Left renal cortex interstitium (tissue), 4 donors: ENCODE measurements at places on chromosomes 7 and 10. TPM values are rescaled to one million over a fixed set of nuclear protein-coding genes. Genes with fewer than 3 reads are reported as not detected.

The SLC25A28 gene
- 33.7 TPM for polyA plus RNA-seq

The TWIST1 gene
- polyA plus RNA-seq: 6.9 TPM

The VWA2 gene
- polyA plus RNA-seq: 2.4 TPM

The RARRES2 gene
- polyA plus RNA-seq: 56.9 TPM

The EVX1 gene
- polyA plus RNA-seq: 0.07 TPM

The NACAD gene
- polyA plus RNA-seq: 9.6 TPM

The TDRD1 gene
- 0.05 TPM for polyA plus RNA-seq

The COL28A1 gene
- 12.7 TPM for polyA plus RNA-seq

The TLL2 gene
- polyA plus RNA-seq: 0.75 TPM

DNA sequence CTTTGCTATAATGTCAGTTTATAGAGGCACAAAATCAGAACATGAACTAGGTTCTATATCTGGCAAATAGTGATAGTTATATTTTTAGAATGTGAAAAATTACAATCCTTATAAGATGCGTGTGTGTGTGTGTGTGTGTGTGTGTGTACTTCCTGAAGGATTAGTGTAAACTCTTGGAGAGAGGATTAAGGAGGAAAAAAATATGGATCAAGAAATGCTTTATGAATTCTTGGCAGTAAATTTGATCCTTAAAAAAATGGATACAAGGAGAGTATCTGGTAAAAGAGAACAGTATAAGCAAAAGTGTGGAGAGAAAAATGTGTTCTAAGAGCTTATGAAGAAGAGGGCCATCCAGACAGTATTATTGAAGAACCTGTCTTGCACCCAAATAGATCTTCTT, 484.3 kb downstream of the ADRA2A start:
- DNase-seq: no peak

DNA sequence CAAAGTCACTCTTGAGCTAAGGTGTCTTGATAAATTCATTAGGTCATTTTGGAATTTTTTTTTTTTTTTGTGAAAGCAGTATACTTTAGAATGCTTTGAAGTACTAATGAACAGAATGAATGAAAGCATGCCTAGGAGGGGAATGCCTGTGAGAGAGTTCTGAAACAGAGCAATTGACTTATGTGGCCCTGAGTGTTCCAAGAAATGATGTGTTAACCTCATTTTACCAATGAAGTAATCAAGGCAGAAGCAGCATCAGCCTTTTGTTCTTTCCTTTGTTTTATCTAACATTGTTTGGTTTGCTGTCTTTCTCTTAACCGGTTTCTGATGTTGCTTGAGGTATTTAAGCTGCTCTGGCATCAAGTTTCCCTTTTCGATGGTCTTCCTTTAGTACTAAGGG, 154.6 kb upstream of the HGF start:
- DNase-seq: no peak

DNA sequence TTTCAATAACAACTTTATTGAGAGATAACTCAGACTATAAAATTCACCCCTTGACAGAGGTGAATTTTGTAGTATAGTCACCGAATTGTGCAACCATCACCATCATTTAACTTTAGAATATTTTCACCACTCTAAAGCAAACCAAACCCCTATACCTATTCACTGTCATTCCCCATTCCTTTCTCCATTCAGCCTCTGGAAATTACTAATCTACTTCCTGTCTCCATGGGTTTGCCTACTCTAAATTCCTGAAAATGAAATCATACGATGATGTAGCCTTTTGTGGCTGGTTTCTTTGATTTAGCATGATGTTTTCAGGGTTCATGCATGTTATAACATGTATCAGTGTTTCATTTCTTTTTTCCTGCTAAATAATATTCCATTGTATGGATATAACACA, 15.6 kb upstream of the LMTK2 start:
- no peak for DNase-seq

GRCh38 chr7:116797612-116798011, 64.8 kb upstream of the CAPZA2 start:
- no peak for DNase-seq

GRCh38 chr10:11243425-11244222, 226.0 kb downstream of the CELF2 start:
- DNase-seq: no peak

GRCh38 chr10:120782336-120782735, 68.8 kb upstream of the WDR11 start:
- DNase-seq: no peak

- no peak for DNase-seq
These were observed 267.8 kb downstream of the RPS24 start for GRCh38 chr10:78301481-78301880.
